ENCODE measurements at places on chromosomes 7 and 10.

GRCh38 chr7:43850348-43851116, 18.8 kb downstream of the MRPS24 start:
- no peak for DNase-seq

DNA sequence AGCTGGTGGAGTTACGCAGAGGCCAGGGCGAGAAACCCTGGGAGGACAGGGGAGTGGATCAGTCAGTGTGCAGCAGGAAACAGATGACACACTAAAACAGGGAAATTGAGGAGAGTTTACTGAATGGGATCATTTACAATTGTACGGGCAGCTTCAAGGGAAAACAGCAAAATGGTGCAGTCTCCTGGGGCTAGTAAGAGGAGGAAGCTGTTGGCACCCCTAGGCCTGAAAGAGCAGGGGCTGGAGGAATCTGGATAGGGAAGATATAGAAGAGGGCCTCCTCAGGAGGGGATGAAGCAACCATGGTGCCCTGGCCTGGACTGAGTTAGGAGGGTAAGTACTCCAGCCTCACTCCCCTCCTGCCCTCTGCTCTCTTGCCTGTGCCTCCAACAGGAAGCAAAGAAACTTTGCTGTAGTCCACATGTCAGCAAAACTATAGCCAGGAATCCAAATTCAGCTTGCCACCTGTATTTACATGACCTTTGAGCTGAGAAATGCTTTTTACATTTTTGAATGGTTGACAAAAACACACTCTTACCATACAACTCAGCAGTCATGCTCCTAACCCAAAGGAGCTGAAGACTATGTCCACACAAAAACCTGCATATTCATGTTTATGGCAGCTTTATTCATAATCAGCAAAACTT, 52.3 kb upstream of the OPN4 start:
- DNase-seq: no peak

GRCh38 chr10:97574374-97575126, 2.0 kb downstream of the ANKRD2 start:
- peak; percentile 39 for DNase-seq

GRCh38 chr7:120981888-120982615, 6.5 kb upstream of the CPED1 start:
- DNase-seq: no peak

- no peak for DNase-seq
Measured at GRCh38 chr10:4939224-4940072, 23.8 kb upstream of the AKR1C1 start.

- no peak for DNase-seq
Measured at GRCh38 chr7:70436790-70437350, 695.1 kb upstream of the GALNT17 start.

DNA sequence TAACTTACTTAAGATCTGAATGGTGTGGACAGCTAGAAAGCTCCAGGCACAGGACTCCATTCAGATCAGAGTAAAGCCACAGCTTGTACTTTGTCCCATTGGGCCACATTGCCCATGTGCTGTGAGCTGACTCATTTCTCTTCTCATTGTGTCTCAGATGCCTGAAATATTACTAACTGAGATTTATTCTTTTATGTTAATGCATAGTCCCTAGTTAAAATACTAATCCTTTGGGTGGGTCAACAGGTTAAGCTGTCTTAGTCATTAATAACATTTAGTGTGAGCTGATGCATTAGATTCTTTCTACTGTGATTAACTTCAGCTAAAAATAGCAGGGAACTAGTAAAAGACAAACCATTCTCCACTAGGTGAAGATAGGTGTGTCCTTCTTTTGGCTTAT, 104.7 kb upstream of the ARMC3 start:
- no peak for DNase-seq

GRCh38 chr7:55508221-55509011, 63.9 kb downstream of the VOPP1 start:
- DNase-seq: no peak

- no peak for DNase-seq
Measured at GRCh38 chr7:156105337-156106106, 293.3 kb upstream of the SHH start.

GRCh38 chr7:92641921-92642511, 51.8 kb upstream of the FAM133B start:
- peak; percentile 63 for DNase-seq

- no peak for DNase-seq
Measured at GRCh38 chr10:19653931-19654330, 162.3 kb upstream of the PLXDC2 start.

GRCh38 chr10:28332726-28333125, 29.9 kb upstream of the MPP7 start:
- DNase-seq: no peak

DNA sequence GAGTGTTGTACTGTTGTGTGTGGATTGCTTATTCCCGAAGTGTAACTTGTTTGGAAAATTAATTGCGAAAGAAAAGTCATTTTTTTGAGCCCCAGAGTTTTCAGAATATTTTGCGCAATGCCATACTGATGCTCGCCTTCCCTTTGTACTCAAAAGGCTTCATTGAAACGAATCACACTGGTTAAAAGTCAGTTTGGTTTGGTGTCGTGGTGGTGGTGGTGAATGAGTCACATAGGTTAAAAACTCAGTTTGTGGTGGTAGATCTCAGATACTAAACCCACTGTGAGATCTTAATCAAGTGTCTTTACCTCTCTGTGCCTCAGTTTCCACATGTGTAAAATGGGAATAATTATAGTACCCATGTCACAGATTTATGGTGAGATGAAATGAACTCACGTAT, 61.1 kb upstream of the IL6 start:
- no peak for DNase-seq

GRCh38 chr10:49750546-49750945, 11.6 kb downstream of the OGDHL start:
- DNase-seq: no peak

DNA sequence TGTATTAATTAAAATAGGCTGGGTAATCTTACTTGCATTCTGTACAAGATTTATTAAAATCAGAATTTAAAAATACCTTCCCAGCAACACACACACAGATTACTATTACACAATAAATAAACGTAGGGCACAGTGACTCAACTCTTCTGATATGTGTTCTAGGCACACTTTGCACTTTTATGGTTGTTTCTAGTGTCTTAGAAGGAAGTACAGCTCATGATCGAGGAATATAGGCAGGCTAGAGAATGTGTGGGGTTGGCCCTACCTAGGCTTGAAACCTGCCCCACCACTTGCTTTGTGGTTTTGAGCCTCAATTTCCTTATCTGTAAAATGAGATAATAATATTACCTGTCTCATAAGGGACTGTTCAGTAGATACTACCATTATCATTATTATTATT, 30.5 kb downstream of the ARMC3 start:
- no peak for DNase-seq

GRCh38 chr7:3067193-3067592, 23.5 kb upstream of the CARD11 start:
- DNase-seq: peak; percentile 70

DNA sequence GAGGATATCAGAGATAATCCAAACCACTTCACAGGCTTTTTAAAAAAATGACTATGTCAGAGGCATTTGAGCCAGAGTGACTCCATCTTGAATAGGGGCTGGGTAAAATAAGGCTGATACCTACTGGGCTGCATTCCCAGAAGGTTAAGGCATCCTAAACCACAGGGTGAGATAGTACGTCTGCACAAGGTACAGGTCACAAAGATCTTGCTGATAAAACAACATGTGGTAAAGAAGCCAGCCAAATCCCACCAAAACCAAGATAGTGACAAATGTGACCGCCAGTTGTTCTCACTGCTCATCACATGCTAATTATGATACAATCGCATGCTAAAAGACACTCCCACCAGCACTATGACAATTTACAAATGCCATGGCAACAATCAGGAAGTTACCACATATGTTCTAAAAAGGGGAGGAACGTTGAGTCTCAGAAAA, 177.5 kb downstream of the RAPGEF5 start:
- no peak for DNase-seq

DNA sequence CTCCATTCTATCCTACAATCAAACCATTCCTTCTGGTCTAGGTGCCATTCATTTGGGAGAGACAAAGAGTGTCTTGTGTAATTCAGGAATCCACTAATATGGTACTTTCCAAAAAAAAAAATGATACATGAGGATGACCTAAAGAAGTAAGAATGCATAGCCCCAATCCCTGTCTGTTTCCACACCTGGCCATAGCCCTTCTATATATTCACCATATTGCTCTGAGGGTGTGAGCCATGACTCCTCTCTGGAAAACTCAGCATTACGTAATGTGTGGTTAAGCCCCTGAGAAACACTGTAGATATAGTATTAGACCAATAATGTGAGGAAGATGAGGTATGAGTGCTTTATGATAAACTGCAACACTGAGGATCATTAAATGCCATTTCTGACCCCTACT, 592.7 kb downstream of the INHBA start:
- no peak for DNase-seq

DNA sequence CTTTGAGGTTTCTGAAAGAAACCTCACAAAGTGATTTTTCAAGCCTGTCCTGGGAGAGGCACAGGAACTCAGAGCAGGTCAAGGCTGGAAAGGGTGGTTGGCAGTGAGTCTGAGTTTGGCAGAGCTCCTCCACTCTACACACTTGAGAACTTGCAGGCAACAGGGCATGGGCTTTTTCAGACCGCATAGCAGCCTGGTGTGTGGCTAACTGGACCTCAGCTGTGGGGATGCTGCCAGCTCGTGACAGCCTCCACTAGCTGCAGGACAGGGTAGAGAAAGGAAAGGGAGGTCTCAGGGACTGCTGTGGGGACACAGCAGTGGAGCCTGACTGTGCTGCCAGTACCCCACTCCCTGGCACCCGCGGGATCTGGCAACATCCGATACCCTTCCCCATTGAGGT, 2.6 kb downstream of the CDHR1 start:
- no peak for DNase-seq

- DNase-seq: no peak
Measured at GRCh38 chr7:36203071-36203790, 50.2 kb downstream of the EEPD1 start.

GRCh38 chr10:112963835-112964234, 13.8 kb downstream of the TCF7L2 start:
- DNase-seq: peak; percentile 91

- DNase-seq: no peak
Measured at GRCh38 chr7:18534481-18534880, 38.9 kb downstream of the HDAC9 start.

DNA sequence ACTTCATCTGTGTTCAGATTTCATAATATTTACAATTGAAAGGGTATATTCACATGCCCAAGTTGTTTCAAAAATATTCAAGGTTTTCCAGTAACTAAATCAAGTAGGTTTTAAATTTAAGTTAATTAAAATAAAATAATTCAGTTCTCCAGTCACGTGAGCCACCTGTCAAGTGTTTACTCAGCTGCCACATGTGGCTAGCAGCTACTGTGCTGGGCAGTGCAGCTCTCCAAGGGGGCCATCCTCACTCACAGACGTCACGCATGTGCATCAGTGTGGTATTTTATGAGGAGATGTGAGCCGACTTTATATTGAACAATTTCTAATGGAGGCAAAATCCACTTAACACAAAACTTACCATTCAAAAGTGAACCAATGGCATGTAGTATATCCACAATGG, 69.7 kb upstream of the CAMK2B start:
- no peak for DNase-seq

GRCh38 chr7:117124591-117125220, 171.4 kb downstream of the ST7 start:
- peak; percentile 97 for DNase-seq

DNA sequence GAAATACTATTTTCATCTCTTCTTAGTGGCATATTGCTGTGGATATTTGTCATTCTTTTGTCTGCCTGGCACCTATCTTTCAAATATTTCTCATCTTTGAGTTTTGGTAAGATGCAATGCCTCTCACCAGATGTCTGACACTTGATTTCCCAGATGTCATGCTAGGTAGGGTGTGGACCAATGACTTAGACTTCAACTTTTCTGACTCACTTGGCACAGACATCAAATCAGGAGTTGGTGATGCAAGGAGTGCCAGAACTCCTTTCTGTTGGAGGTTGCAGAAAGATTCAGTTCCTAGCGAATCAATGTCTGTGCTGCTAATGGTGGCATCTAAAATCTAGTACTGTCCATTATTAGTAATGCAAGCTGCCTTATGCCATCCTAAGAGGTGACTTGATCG, 216.9 kb upstream of the FERD3L start:
- DNase-seq: no peak

- peak; percentile 56 for DNase-seq
Measured at GRCh38 chr7:128879939-128880746, 17.5 kb downstream of the ATP6V1F start.

DNA sequence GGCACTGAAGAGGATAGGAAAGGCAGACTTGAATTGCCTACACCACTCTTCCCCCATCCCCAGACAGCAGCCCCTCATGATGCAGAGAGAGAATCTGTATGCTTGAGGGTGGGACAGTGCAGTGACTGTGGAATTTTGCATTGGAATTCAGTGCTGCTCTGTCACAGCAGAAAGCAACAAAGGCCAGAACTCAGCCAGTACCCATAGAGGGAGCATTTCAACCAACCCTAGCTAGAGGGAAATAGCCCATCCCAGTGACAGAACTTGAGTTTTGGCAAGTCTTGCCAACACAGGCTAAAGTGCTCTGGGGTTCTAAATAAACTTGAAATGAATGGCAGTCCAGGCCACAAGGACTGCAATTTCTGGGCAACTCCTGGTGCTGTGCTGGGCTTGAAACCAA, 80.4 kb downstream of the TES start:
- DNase-seq: no peak

- no peak for DNase-seq
Measured at GRCh38 chr10:95201736-95202135, 7.7 kb downstream of the ACSM6 start.

GRCh38 chr10:124347956-124348355, 70.8 kb downstream of the OAT start:
- DNase-seq: no peak

- peak; percentile 11 for DNase-seq
Measured at GRCh38 chr10:119403921-119404320, 138.6 kb downstream of the RGS10 start.

DNA sequence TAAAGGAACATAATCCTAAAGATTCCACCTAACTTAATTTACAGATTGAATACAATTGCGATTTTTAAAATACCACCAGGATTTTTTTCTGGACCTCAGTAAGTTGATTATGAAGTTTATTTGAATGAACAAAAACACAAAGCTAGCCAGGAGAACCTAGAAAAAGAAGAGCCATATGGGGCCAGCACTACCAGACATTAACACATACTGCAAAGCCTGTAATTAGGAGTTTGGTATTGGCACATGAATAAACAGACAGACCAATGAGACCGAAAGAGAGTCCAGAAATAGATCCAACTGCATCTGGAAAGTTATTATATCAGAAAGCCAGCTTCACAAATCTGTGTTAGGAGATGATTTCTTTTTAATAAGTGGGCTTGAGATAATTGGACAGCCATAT, 105.5 kb upstream of the CHST15 start:
- DNase-seq: no peak

Measured in suppressor macrophage treated with lipopolysaccharide for 4 hours (primary cell).